ENCODE measurements at places on chromosomes 4 and X. TPM values are rescaled to one million over a fixed set of nuclear protein-coding genes. Genes with fewer than 3 reads are reported as not detected.

- no peak for DNase-seq
These were observed 108.1 kb upstream of the PSAPL1 start for GRCh38 chr4:7542781-7543180.

DNA sequence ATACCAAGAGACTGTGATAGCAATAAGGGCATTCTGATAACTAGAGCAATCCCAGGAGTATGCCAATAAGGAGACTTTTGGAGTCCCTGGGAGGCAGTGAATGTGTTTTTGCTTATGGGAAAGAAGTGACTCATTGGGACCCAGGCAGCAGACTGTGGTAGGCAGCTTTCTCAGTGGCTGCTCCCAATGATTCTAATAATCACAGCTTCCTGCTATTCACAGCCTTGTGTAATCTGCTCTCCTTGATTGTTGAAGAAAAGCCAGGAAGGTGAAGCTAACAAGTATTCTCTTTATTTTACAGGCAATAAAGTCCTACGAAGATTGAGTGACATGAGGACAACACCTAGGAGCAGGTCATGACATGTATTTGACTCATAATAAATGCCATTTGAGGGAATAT, 70.3 kb upstream of the DDX60 start:
- no peak for DNase-seq

GRCh38 chrX:17580539-17581152, 156.6 kb upstream of the SCML1 start:
- DNase-seq = no peak

DNA sequence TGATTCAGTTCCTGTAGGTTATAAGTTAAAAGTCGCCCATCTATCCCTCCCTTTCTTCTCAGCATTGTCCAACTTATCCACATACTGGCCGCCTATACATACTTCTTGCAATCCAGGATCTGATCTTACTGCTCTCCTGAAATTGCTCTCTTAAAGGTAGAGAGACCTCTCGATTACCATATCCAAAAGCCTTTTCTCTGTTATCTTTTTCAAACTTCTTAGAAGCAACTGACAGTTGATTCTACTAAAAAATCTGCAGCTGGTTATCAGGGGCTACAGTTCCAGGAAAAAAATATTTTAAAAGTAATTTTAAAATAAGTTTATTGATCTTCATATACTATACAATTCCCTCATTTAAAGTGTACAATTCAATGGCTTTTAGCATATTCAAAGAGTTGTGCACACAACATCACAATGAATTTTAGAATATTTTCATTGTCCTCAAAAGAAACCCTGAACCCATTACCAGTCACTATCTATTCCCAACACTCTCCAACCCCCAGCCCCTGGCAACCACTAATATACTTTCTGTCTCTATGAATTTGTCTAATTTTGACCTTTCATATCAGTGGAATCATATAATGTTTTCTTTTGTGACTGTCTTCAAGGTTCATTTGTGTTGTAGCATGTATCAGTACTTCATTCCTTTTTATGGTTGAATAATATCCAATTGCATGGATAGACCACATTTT, 102.0 kb downstream of the HDAC8 start:
- DNase-seq = no peak

DNA sequence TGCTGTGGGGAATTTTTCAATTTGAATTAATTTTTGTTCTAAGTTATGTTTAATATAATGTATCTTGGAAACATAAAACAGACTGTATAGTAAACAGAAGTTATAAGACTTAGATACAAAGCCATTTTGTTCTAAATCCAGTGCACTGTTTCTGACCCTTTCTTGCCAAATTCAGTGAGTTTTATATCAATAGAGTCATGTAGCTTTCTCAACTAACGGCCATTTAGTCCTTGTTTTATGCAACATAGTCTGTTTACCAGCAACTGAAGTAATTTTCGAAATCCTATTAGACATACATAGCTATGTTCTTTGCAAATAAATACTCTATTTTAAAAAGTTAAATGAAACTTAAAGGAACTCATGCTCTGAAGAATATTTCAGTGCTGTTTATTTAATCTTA, 242.8 kb downstream of the ADGRL3 start:
- DNase-seq = no peak

The DNASE1L1 gene
- 28.5 TPM for total RNA-seq

DNA sequence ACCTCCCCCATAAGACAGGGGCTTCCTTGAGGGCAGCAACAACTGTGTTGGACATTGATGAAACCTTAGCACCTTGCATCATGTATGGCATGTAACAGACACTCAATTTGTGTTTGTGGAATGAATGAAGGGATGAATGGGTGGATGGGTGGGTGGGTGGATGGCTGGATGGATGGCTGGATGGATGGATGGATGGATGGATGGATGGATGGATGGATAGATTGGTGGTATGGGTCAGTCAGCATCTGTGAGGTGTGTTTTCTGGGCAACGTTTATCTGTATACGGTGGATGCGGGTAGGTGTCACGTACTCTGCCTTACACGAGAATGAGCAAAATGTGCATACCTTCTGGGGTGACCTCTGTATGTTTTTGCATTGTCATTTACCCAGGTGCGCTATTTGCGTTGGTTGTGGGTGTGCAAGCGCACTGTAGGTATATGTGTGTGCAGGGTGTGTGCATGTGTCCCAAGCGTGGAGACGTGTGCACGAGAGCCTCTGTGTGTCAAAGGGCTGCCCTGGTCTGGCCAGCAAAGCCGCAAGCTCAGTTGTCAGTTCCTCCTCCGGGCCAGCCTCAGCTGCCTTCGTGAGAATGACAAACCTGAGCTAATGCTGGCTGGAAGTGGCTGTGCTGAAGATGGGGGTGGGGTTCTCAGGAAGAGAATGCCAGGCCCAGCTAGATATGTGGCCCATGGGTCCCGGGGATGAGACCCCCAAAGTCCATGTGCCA, 26.5 kb downstream of the ELF4 start:
- no peak for DNase-seq

The FRMPD4 gene
- total RNA-seq = not detected

The RHOXF1 gene
- total RNA-seq = not detected

The NXF2 gene
- not detected for total RNA-seq

DNA sequence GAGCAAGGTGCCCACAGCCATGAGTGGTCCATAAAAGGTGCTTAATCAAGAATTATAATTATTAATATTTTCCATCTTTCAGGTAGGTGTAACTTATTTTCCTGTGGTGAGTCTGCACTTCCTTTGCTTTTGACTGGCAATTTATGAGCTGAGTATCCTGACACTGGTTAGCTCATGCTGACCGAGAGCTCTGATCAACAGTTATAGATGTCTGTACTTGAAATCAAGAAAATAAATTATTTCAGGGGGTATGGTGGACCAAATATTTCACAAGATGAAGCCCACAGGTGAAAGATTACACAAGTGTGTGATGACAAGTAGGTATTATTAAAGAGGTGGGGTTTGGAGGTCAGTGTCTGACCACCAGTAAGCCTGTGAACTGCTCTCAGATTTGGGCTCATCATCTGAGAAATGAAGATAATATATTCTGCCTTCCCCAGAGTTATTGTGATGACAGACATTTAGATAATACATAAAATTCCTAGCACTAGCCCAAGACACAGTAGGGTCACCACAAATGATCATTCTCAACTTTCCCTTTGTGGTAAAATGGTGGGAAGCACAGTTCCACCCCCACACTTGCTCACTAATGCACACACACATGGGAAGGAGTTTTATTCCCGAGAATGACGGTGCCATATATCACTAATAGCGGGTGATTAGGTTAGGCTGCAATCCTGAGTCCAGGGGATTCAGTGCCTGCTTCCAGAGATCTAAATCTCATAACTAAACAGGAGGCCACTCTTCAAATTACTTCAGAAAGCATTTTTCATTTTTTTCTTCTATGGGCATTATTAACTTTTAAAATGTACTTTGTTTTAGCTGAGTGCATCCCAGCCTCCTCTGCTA, 34.0 kb upstream of the PACRGL start:
- DNase-seq = no peak

DNA sequence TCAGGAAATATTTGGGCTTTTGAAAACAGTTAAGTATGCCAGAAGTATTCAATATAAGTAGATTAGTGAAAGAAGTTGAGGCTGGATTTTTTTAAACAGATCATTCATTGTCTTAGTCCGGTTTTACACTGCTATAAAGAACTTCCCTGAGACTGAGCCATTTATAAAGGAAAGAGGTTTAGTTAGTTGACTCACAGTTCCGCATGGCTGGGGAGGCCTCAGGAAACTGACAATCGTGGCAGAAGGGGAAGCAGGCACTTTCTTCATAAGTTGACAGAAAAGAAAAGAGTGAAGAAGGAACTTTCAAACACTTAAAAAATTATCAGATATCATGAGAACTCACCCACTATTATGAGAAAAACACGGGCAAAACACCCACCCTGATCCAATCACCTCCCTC, 31.1 kb upstream of the CYLC1 start:
- no peak for DNase-seq

DNA sequence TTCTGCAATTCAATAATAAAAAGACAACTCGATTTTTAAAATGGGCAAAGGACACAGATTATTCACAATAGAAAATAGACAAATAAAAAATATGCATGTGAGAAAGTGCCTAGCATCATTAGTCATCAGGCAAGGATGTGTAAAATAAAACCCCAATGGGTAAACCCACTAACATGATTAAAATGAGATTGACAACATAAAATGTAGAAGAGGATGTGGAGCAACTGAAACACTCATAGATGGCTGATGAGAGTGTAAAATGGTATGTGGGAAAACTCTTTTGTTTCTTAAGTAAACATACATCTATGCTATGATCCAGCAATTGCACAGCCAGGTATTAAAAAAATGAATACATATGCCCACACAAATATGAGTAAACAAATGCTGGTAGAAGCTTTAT, 177.6 kb downstream of the IQCM start:
- DNase-seq = no peak

The KIAA1210 gene
- not detected for total RNA-seq

The NUDT9 gene
- 12.5 TPM for total RNA-seq

GRCh38 chrX:119636419-119636818, 30.2 kb upstream of the NKRF start:
- no peak for DNase-seq

The LGI2 gene
- total RNA-seq = 0.27 TPM

DNA sequence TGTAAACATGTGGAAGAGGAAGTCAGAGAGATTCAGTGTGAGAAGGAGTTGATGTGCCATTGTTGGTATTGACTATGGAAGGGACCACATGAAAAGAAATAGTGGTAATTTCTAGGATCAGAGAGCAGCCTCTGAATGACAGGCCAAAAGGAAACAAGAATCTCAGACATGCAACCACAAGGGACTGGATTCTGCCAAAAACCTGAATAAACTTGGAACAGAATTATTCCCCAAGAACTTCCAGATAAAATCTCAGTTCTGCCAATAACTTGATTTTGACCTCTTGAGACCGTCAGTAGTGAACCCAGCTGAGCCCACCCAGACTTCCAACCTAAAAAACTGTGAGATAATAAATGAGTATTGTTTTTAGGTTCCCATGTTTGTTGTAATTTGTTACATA, 653.6 kb upstream of the NR3C2 start:
- DNase-seq = no peak

DNA sequence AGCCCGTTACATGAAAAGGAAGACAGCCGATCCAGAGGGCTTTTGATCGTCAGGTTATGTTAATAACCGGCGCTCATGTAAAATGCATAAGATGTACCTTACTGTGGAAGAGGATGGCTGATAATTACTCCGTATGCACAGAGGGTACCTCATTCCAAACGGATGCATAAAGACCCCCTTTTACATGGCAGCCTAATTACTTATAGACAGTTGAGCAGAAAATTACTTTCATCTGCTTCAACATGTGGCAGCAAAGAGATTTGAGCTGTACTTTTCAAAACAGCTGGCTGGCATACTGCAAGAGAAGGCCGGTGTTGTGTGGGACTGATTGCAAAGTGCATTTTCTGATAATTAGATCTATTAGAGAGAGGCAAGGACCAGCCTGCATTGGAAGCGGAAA, 103.4 kb downstream of the SHOX start:
- no peak for DNase-seq

DNA sequence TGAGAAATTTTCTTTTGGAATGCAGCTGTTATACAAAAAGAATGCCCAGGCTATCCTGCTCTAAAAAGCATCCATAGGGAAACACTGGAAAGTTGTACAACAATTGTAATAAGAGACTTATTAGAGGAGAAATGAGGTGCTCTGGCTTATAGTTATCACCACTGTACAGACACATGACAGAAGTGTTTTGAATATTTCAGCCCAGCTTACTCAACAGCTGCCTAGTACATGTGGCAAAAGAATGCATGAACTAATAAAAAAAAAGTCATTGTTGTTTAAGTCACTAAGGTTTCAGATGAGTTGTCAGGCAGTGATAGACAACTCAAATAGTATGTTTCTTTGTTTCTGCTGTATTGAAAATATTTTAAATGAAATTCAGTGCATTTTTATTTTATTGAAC, 307.7 kb downstream of the GPM6A start:
- no peak for DNase-seq

The ATP1B4 gene
- total RNA-seq = not detected

The UCP1 gene
- total RNA-seq = not detected

DNA sequence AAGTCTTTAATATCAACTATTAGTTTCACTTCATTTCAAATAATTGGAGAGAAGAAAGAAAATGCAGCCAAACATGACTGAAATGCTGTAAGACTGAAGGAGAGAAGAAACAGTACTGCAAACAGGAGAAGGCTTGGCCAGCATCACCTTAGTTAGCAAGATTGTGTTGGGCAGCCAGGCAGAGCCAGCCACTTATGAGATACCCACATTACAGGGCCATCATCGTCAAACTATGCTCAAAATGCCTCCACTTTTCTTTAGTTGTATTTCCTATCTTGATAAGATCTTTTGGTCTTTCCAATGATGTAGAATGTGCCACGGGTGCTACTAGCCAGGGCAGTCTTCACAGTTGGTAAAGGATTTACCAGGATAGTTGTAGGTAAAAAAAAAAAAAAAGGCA, 10.9 kb upstream of the IRF2 start:
- DNase-seq = no peak

DNA sequence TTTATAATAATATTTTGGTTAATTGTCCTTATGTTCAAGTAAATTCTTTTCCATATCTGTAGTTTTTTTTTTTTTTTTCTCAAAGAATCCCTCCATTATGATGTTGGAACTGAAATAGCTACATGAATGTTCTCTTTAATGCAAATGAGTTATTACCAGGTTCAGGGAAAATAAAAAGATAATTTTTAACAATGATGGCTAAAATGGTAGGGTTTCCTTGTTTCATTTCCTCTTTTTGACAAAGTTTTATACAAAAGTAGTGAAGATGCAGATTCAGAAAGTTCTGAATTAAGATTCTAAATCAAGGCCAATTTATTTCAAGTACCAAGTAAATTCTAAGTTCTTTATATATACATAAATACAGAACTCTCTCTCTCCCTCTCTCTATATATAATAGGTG, 779.0 kb upstream of the INTU start:
- no peak for DNase-seq

- no peak for DNase-seq
These were observed 296.1 kb upstream of the UGT8 start for GRCh38 chr4:114302472-114302871.
